Retinal pigment epithelial cell (primary cell): ENCODE measurements at places on chromosomes 4 and X.
A peak's percentile ranks its signal among the peaks of the same experiment; 100 is the strongest.

- no peak for DNase-seq
Observed at GRCh38 chr4:151661873-151662272, 98.9 kb downstream of the GATB start.

GRCh38 chr4:7547368-7548040 lies 112.8 kb upstream of the PSAPL1 start:
- DNase-seq = no peak

DNA sequence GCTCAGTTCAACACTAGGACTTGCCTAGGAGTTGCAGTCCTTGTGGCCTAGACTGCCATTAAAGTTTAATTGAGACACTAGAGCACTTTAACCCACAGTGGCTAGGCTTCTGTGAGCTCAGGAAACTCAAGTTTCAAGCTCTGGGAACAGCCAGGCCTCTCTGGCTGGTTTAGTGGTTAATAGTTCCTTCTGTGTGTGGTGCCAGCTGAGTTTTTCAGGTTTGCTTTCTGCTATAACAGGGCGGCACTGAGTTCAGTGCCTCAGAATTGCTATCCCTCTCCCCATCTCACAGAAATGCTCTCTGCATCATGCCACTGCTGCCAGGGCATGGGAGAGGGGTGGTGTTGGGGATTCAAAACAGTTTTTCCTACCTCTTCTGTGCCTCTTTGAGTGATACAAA lies 15.9 kb downstream of the MMAA start:
- no peak for DNase-seq

- DNase-seq = no peak
Observed at GRCh38 chrX:11665168-11666111, at the start of gene ARHGAP6. Gene ARHGAP6 (minus strand): TSS chrX:11665920. CDS start chrX:11664828, 1,092 bp downstream.

DNA sequence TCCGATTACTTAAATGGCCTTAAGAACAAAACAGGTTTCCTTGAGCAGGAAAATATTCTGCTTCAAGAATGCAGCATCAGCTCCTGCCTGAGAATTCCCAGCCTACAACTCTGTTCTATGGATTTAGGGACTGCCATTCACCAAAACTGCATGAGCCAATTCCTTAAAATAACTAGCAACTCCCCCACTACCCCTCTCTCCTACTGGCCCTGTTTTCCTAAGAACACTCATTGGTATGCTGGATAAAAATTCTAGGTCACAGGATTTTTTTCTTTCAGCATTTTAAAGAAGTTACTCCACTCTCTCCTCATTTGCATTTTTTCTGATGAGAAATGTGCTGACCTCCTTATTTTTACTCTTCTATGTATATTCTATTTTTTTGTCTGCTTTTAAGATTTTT lies 347.1 kb downstream of the IDS start:
- no peak for DNase-seq

GRCh38 chr4:185786422-185786821 lies 25.6 kb downstream of the SORBS2 start:
- DNase-seq = peak; percentile 72

DNA sequence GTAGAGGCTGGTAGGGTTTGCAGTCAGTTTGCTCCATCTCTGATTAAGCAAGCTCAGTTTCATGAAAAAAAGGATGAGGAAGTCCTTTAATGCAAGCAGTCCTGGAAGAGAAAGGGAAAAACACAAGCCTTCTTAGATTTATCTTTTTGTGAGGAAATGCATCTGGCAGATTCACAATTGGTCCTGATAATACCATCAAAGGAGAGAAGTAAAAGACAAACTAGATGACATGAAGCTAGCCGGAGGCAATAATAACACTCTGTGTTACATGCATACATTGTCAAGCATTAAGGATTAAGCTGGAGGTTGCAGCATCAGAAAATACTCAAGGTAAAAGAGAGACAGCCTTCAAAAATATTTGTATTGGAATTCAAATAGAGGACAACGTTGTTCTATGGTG lies 356.0 kb upstream of the TEX13C start:
- DNase-seq = no peak

DNA sequence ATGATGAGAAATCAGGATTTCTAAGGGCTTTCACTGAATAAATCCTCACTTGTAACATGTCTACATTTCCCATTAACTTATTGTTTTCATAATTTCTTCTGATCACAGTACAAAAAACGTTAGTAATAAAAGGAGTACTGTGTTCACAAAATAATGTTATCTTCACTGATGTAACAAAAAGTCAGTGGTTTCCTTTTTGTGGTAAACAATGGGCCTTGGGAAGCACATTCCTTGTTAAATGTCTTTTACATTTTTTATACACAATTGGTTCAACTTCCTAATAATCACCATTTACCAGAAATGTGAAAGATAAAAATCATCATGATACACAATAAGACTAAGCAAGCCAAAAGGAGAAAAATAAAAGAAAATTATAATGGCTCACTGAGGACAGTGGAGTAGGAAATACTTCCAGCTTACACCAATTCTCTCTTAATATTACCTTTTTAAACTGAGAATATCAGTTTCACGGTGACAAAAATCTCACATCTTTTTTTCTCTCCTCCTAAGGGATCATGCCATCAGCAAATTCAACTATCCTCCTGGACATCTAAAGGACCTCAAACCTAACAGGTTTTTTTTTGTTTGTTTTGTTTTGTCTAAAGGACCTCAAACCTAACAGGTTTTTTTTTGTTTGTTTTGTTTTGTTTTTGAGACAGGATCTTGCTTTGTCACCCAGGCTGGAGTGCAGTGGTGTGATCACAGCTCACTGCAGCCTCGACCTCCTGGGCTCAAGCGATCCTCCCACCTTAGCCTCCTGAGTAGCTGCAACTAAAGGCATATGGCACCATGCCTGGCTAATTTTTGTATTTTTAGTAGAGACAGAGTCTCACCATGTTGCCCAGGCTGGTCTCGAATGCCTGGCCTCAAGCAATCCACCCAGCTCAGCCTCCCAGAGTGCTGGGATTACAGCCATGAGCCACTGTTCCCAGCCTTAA lies 57.3 kb downstream of the FRYL start:
- DNase-seq = no peak

- no peak for DNase-seq
Observed at GRCh38 chrX:57241967-57242366, 44.5 kb upstream of the FAAH2 start.

DNA sequence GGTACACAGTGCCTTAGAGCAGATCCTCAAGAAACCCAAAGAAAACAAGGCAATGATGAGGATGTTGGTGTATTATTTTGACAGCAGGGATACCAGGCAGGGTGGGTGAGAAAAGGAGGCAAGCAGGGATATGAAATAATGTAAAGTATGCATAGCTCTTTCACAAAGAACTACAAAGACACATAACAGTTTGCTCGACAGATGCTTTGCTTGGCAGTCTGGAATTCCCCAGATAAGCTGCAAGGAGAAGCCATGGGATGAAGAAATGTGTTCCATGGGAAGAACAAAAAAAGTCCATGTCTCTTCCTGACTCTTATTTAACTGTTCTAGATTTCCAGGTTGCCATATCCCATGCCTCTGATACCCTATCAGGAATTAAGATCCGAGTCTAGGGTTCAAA lies 75.4 kb downstream of the FAM13A start:
- no peak for DNase-seq

DNA sequence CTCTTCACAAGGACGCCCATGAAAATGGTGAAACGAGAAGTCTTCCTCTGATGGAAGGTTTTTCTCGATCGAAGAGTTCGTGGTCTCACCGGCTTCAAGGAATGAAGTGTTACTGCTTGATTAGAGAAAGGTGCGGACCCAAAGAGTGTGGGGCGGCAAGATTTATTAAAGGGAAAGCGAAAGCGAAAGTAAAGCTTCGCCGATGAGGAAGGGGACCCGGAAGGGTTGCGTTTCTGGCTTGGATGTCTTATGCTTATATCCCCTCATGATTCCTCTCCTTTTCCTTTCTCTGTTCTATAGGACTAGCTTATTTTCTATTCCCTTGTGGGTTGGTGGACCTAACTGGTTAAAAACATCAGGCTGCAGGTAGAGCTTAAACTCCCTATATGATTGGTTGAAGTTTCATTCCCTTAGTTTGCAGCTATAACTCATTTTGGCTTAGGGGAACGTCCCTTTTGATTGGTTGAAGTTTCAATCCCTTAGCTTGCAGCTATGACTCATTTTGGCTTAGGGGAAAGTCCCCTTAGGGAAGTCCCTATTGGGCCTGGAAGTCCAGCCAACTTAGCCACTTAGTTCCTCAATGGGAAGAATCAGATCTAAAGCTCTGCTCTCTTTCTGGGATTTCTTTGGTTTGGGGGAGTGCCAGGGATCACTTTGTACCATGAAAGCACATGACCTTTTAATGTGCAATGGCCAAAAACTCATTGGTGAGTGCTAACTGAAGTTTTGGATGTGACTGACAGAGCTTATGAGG lies 1025.0 kb upstream of the PCDH10 start:
- no peak for DNase-seq
